Eye (tissue), 1 donor: ENCODE measurements at places on chromosomes 12 and 14.

DNA sequence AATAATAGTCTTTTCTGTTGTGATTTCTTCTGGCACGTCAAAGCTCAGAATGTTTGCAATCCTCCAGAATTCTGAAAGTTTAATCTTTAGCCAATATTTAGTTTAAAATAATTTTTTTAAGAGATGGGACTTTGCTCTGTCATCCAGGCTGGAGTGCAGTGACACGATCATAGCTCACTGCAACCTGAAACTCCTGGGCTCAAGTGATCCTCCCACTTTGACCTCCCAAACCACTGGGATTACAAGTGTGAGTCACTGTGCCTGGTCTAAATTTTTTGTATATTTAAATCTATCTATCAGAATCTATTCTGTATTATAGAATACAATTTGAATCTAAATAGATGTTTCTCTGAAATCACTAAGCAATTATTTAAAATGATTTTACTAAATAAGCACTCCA, 572.7 kb downstream of the VRK1 start:
- no peak for DNase-seq

DNA sequence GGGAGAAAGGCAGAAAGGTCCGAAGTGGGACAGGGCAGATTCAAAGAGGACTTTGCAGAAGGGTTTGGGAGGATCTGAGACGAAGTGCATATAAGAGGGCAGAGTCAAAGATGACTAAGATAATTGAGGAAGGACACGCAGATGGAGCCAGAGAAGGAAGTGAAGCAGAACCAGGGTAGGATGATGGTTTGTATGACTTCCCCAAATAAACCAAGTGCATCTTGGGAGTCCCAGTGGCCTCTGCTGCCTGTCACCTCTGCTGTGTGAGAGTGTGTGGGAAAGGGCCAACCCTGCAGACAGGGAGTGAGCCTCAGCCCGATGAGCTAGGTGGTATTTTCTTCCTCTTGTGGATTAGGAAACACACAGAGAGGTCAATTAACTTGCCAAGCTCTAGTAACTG, 36.8 kb downstream of the FLVCR2 start:
- no peak for DNase-seq

GRCh38 chr12:101829639-101830366, 956 bp downstream of the GNPTAB start:
- no peak for DNase-seq

DNA sequence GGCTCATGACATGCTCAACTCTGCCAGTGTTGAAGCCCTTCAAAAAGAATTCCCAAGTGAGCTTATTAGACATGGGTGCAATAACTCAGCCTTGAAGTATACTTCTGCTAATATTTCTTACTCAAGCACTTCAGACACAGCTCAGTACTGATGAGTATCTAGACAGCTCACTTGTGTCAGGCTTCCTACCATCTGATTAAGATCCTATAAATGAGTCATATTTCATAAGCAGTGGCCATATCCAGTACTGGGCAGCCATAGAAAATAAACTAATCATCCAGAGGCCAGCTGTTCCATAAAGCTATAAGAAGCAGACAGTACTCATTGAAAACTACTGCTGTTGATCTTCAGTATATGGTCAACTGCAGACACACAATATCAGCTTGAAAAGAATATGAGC, 12.9 kb downstream of the FSCB start:
- DNase-seq, result no peak

- DNase-seq, result no peak
Measured at GRCh38 chr12:125006365-125006764, 12.9 kb downstream of the BRI3BP start.

DNA sequence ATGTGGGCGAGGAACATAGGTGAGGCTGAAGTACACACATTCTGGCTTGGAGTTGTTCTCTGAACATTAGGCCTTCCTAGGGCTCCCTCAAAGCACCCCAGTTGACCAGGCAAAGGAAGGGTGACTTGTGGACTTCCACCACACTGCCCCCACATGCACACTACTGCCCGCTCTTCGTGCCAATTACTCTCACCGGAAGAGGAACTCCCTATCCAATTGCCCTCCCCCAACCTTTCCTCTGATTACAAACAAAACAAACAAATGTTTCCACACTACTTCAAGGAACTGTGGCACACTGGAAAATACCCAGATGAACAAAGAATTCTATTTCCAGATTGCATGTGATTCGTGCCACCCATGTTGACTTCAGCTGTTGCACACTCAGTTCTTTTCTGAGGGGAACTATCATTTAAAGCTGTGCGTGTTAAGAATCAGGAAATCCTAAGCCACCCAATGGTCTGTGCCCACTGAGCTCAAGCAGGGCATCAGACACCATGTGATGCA, 139.3 kb downstream of the SSPN start:
- no peak for DNase-seq

GRCh38 chr12:132620113-132620898, 1.7 kb downstream of the P2RX2 start:
- peak; percentile 6 for DNase-seq

DNA sequence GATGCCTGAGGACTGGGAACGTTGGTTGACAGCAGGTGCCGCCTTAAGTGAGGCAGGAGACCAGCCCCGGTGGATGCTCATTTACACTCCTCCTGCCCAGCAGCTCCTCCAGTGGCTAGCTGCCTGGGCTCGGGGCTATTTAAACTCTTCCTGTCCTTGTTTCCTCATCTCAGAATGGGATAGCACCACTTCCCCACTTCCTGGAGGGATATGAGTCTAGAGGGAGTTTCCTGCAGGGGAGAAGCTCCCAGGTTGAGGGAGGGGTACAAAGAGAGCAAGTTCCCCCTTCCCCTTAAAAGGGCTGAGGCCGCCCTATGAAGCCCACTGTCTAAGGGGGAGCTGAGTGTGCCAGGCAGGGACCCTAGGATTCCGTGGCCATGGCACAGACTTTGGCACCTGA, 311.2 kb downstream of the AACS start:
- DNase-seq, result no peak

DNA sequence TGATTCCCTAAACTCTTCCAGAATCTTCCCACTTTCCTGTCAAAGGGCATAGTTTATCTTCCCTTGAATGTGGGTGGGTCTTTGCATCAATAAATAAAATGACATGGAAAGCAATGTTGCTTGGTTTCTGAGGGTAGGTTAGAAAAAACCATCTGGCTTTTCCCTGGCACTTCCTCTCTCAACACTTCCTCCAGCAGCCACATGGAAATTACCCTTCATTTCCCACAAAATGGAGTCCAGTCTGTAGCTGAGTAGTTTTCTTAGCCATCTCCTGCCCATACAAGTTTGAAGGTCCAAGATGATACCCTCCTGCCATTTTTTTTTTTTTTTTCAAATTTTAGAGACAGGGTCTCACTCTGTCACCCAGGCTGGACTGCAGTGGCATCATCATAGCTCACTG, 11.1 kb upstream of the NDUFA12 start:
- no peak for DNase-seq

DNA sequence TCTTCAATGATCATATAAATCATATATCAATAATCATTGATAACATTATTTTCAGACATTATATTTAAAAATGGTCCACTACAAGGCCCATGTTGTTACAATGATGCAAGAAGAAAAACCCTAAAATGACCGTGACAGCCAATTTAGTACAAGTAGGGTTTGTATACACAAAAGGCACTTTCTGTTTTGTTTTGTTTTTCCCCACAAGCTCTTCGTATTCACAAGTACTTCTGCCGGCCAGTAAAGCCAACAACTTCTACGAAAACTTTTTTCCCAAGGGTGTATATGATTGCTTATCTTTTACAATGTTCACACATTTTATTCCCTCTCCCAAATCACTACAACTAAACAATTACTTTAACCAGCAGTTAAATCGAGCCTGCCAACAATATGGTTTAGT, 9.6 kb downstream of the PTPRB start:
- no peak for DNase-seq

- DNase-seq, result no peak
Measured at GRCh38 chr12:32344047-32344446, 55.3 kb upstream of the FGD4 start.

- DNase-seq, result no peak
Measured at GRCh38 chr12:39343665-39344064, 99.3 kb downstream of the KIF21A start.
